ENCODE measurements at places on chromosomes 2 and 18. TPM values are rescaled to one million over a fixed set of nuclear protein-coding genes. Genes with fewer than 3 reads are reported as not detected.

DNA sequence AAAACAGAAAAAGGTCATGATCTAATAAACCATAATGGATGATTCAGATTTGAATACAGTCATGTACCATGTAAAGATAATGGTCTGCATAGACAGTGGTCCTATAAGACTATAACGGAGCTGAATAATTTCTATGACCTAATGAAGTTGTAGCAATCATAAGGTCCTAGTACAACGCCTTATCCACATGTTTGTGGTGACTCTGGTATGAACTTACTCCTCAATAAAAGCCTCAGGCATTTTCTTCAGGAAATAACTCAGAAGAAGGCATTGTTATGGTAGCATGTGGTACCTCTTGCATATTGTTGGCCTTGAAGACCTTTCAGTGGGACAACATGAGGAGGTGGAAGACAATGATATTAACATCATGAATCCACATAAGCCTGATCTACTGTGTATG, 883.3 kb downstream of the CNTNAP5 start:
- no peak for DNase-seq

GRCh38 chr2:58702302-58702885, 461.3 kb upstream of the FANCL start:
- peak; percentile 79 for DNase-seq

- no peak for DNase-seq
Observed at GRCh38 chr2:82001614-82002013, 1697.1 kb upstream of the LRRTM1 start.

TXNDC2 gene
- 0.87 TPM for total RNA-seq

HOXD12 gene
- total RNA-seq, result not detected

DSC1 gene
- not detected for total RNA-seq

All from PC-3 (cell line).